NCI-H1694 (cell line): ENCODE measurements at places on chromosomes 5 and 9.
A peak's percentile ranks its signal among the peaks of the same experiment; 100 is the strongest.

DNA sequence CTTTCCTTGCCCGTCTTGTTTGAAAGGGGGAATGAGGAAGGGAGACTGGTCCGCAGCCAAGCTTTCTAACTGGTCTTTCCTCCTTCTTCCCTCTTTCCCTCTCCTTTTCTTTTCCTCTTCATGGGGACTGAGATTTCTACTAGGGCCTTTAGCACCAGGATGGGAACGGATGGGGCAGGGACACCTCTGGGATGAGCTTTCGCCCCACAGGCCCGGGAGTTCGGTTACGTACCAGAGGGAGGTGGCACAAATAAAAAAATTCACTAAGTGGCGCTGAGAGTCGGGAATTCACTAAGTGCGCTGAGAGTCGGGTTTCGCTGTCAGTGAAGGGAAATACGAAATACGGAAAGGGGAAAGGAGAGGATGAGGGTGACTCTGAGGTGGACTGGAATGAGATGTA, 21.6 kb downstream of the BTNL9 start:
- DNase-seq, result no peak

GRCh38 chr9:100190339-100190738, 91.3 kb downstream of the INVS start:
- DNase-seq, result no peak

DNA sequence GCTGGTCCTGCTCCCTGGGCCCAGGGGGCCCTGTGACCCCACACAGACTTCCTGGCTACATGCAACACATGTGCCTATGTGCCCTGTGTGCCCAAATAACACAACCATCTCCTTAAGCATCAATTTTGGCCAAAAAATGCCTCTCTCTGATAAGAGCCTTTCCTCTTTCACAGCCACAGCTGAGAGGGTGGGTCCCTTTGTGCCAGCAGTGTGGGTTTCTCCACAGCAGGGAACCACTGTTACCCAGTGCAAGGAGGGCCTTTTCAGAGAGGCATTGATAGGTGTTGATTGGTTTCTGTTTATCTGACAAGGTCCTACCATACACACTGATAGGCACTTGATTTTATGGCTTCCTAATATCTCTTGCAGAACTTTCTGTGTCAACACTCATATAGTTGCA, 42.7 kb downstream of the SYK start:
- no peak for DNase-seq

DNA sequence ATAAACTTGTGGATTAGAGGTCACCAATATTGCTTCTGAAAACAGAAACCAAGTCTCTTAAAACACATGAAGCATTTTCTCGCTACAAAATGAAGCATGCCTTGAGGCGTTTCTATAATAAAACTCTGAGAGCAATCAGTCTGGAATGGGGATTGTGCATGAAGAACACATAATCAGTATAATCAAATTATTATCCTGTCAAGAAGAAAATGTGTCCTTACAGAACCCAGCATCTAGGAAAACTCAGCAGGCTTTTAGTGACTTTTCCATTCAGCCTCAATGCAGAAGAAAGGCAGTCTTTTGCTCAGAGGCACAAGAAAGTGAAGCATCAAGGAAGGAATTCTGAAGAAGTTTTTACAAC, 121.9 kb downstream of the CDH18 start:
- no peak for DNase-seq

GRCh38 chr9:20369391-20369790, 252.9 kb downstream of the MLLT3 start:
- no peak for DNase-seq

DNA sequence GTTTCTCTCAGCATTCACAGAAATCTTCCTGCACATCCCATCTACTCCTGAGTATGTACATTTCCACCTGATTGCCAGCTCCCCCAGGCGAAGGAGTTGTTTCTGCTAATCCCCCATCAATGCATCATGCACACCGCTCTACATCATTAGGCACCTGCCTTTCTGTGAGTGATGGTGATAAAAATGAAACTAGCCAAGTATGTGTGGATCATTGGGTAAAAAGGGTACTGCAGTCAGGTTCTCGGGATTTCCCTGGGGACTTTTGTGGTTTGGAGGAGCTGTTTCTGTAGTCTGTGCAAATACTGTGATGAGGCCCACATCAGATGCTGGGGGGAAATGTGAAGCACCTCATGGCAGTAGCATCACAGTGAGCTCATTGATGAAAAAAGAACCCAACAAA, 30.4 kb downstream of the CAMK4 start:
- peak; percentile 5 for DNase-seq

- peak; percentile 65 for DNase-seq
These were observed 83.0 kb upstream of the GLIS3 start for GRCh38 chr9:4382722-4383317.

GRCh38 chr5:158462349-158463114, 603.6 kb upstream of the CLINT1 start:
- DNase-seq, result no peak

DNA sequence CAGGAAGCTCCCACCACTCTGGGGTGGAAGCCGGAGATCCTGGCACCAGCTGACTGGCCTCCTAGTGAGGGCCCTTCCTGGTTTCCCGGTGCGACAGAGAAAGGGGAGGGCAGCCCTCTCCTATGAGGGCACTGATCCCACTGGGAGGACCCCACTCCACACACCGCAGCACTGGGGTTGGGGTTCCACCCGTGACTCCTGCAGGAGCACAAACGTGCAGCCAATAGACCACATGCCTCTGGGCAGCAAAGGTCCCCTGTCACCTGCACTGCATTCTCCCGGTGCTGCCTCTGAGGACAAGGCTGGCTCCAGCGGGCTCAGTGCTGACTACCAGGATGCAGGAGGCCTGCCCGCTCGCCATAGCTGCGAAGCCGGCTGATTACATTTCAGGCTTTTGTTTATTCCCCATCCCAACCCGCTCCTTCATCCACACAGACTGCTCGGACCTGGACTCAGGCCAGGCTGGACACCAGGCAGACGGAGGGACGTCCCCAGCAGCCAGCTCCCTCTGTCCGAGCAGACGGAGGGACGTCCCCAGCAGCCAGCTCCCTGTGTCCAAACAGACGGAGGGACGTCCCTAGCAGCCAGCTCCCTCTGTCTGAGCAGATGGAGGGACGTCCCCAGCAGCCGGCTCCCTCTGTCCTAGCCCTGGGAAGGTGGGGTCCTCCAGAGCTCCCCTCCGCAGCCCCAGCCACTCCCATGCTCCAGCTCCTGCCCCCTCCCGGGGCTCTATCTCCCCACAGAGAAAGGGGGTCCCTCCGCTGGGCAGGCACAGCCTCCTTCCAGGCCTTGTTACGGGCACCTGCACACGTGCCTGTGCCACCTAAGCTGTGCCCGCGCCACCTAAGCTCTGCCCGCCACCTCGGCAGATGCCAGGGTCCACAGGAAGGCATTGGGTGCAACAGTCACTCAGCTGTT, 8.8 kb upstream of the CEP72 start:
- no peak for DNase-seq

- DNase-seq, result no peak
These were observed 398.5 kb upstream of the SLC24A2 start for GRCh38 chr9:20187318-20187717.

GRCh38 chr5:138610415-138610917, 35.3 kb upstream of the HSPA9 start:
- no peak for DNase-seq

DNA sequence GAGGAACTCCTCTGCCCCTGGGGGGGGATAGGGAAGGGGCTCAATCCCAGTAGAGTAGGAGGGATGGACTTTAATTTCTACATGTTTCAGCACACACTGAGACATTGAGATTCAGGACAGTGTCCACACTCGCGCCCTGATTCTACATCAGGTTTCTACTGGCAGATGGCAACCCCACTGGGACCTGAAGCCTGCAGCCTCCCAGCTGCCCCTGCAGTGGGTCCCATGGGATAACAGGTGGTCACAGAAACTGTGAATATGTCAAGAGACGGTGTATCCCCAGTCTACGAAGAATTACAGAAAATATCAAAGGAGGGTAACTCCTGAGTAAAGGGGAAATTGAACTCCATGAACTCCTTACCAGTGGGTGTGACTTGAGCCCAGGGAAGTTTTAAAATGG, 2.4 kb upstream of the TERT start:
- no peak for DNase-seq

- no peak for DNase-seq
These were observed 28.9 kb downstream of the TAF11L14 start for GRCh38 chr5:17663182-17663581.

GRCh38 chr5:72077390-72077789, 29.9 kb upstream of the MAP1B start:
- no peak for DNase-seq

DNA sequence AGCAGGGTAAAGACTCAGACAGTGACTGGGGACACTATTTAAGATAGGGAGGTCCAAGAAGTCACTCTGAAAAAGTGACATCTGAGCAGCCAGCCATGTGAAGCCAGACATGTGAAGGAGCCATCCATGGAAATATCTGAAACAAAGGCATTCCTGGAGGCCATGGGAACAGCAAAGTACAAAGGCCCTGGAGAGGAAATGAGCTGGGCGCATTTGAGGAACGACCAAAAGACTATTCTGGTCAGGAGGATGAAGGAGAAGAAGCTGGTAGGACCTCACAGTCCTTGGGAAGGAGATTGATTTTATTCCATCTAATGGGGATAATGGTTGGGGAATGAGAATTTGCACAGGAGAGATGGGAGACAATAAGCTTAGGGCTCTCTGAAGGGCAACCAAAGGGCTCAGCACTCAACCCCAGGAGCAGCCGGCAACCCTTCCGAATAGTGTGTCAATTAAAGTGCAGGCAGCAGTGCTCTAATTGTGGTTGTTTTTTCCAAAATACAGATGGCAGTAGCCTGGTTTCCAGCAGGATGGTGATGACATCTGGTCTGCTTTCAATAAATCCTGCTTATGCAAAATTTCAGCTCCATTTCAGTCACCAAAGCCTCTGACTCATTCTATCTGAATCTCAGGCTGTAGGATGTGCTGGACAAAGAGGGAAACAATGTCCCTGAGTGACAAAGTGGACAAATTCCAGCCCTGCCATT, 26.7 kb downstream of the FOXI1 start:
- peak; percentile 87 for DNase-seq
